Neural progenitor cell (in vitro differentiated cells): ENCODE measurements at places on chromosomes 1 and 21. TPM values are rescaled to one million over a fixed set of nuclear protein-coding genes. Genes with fewer than 3 reads are reported as not detected.

DNA sequence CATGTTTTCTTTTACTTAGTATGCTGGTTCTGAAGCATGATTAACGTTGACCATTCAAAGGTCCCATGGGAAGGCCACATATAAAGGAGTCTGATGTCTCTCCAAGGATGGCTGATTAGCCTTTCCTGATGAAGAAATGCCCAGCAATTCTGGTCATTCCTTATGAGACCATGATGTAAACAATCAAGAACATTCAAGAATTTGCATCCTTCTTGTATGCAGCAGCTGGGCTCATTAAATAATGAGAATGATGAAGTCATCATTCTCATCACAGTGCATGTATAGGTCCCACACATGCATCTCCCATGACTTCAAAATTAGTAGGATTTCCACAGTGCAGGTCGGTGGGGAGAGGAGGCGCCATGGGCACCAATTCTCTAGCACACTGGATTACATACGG, 85.4 kb downstream of the APP start:
- no peak for DNase-seq

DNA sequence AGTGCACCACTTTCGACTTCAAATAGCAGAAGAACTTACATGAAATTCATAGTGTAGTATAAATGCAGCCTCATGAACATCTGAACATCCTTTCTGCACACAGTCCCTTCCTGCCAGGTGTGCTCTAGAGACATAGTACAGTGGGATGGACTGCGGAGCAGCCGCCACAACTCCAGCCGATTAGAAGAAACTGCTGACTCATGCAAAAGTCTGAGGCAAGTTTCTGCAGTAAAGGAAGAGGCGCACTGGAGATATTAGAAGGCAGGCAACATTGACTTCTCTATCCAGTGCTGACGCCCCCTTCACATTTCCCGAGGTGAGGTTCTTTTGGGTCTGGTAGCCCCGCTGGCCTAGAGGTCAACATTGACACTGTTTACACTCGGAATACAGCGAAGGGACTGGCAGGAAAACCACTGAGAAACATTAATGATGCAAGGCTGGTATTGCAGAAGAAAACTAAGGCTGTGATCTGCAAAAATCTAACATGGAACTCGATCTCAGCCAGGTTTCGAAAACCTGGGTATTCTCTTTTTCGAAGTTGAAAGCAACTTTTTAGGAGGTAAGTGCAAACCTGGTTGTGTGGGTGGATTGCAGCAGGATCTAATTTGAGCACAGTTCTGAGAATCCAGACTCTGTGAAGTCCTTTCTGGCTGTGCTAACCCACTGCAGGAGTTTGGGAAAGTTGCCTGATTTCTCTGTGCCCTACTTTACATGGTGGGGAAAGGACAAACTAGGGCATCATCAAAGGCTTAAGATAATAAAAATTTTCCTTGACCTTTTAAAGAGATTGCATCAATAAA, 90.7 kb downstream of the CDC7 start:
- peak; percentile 29 for DNase-seq

DNA sequence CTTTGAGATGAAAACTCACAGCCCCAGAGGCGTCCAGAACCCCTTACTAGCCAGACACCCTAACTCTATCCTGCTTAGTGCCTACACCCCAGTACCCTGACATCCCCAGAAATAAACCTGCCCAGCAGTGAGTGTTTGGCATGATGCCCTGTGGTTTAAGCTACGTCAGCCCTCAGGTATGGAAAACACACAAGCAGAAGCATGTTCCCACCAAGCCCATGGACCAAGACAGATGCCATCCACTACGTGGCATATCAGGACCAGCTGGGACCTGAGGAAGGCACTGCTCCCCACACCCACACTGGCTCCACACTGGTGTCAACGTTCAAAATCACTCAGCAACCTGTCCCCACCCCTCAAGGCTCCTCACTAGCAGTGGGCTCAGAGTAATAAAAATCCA, 116.4 kb downstream of the SYT2 start:
- DNase-seq, result no peak

NBPF8 gene
- 6.3 and 7.2 TPM in 2 replicates for total RNA-seq

DNA sequence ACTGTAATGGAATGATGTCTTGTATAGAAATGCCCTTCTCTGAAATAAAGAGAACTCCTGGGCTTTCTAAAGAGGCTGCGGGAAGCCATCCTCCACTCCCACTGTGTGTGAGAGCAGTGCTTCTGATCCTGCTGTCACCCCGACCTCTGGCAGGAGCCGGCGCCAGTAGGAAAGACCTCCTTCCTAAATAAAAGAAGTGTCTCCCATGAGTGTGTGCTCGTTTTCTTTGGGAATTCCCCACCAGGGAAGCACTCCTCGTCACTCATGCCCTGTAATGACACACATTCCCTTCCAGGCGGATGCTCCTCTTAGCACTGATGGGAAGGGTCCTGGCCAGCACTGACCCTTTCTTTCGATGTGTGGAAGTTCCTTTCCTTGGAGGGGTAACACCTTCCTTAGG, 20.1 kb downstream of the AGT start:
- DNase-seq, result peak; percentile 17

DNA sequence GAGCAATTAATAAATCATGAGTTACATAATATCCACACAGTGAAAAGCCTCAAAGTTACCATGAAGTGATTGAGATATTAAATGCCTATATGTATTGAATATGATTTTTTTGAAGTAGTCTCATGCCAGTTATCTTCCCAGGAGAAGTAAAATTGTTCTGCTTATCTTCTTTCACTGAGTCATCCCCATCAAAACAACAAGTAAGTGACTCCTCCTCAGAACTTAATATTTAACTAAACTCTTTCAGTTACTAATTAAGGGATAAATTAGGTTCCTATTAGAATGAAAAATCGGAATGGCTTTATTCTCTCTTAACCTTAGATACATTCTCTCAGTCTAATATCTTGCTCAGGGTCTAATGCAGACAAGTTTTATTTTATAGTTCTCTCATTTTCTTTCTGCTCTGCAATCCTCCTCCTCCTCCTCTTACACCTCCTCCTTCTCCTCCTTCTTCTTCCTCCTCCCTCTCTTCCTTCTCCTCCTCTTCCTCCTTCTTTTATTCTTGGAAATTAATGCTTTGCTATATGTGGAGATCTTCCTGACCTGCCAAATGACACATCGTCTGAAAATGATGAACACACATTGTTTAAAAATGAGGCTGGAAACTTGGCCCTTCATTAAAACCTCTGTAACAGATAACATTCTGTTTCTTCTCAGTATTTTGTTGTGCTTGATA, 110.9 kb downstream of the RUNX1 start:
- no peak for DNase-seq

- DNase-seq, result no peak
These were observed 5.5 kb downstream of the TSEN15 start for GRCh38 chr1:184056921-184057555.
